ENCODE measurements at places on chromosomes 11 and 22.

DNA sequence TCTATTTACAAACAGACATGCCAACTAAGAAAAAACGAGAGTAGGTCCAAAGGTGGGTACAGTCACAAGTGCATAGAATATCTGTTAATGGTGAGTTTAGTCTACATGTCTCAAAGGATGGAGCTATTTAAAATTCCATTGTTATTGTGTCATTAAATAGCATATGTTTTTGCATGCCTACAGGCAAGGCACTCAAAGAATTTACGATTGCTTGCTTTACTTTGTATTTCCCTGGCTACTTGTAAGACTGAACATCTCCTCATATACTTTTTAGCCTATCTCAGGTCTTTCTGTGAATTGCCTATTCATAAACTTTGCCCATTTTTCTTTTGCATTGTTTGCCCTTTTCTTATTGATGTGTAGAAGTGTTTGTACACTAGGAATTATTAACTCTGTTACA is 39.7 kb downstream of the DEUP1 start:
- DNase-seq, result no peak

GRCh38 chr11:102729849-102730815 is 5.4 kb upstream of the MMP8 start:
- no peak for DNase-seq

DNA sequence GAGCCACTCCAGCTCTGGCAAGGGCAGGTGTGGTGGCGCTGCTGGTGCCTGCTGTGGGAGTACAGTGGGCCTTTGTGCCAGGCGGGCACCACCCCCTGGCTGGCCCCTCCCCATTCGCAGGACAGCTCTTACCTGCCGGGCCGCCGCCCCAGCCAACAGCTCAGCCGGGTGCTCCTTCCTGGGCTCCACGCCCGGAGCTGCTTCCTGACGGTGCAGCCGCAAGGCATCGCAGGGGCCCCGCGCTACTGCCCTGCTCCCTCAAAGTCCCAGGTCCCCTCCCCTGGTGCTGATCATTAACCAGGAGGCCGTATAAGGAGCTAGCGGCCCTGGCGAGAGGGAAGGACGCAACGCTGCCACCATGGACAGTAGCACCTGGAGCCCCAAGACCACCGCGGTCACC is at the start of gene SLC5A1:
TSS of gene SLC5A1 (plus strand) at position 338 of the 400 bp plus-strand sequence. CDS start at position 359, 21 bp downstream.
- no peak for DNase-seq

- DNase-seq, result no peak
These were observed 324.8 kb downstream of the DYNC2H1 start for GRCh38 chr11:103434073-103434411.

DNA sequence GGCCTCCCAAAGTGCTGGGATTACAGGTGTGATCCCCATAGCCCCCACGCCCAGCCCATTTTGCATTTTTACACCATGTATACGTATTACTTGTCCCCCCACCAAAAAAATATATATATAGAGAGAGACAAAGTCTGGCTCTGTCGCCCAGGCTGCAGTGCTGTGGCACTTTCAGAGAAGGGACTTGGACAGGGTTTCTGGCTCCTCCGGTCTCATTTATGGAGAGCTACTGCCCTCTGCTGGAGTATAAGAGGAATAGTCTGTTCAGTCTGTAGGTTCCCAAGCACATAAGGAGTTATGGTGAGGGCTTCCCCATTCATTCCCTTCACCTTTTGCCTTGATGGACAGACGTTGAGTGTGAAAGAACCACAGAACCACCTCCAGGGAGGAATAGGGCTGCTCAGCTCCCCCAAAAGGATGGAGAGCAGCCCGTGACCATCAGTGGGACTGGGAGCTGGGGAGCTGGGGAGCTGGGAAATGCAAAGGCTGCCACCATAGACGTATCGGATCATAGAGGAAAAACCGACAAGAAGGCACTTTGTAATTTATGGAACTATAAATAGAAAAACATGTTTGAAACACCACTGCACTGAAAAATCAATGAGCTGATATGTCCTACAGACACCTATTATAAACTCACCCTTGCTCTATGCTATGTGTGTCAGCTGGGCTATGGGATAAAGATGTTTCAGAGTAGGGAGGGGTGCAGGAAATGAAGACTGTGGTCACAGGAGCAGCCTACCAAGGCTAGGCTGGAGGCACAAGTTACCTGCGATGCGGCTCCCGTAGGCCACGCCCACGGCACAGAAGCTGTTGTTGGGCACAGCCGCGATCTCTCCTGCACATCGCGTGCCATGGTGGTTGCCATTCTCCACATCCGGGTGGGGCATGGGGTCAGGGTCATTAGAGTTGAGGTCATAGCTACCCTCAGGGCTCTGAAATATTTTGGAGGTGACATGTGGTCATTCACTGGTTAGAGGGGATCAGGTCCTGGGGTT is 5.2 kb downstream of the PCSK7 start:
- no peak for DNase-seq

DNA sequence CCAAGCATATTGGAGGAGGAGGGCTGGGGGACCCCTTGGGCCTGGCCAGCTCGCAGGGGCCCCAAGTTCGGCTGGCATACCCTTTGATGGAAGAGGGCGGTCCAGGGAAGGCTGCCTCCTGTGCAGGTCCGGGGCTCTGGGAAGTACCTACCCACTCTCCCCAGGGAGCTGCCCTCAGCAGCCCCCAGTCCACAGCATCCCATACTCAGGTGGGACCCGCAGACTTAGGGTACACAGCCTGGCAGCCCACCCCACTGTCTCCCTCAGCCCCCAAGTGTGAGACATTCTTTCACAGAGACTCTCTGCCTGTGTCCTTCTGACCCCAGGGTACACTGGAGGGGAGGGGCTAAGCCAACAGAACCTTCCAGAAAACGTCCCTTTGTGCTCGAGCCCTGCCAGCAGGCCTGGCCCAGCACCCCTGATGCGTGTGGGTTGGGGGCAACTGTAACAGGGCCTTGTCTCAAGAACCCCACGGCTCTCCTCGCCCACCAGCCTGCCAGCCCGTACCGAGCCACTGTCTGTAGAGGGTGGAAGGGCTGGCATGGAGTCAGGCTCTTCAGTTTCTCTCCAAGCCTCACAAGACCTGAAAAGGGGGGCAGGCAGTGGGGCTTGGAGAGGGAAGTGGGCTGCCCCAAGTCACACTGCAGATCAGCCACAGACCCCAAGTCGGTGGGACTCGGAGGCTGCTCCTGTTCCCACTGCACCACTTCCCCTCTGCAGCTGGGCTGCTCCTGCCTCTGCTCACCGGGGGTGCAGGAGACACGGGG is 7.0 kb upstream of the TNFRSF13C start:
- DNase-seq, result no peak
